Activated gamma-delta T cell treated with anti-CD3 and anti-CD28 coated beads, Interleukin-2, amount 50 U/mL, for 16 hours (primary cell): ENCODE measurements at places on chromosomes 7 and 10.

GRCh38 chr10:114541081-114541796, 116.8 kb downstream of the ABLIM1 start:
- DNase-seq, result peak; percentile 50

DNA sequence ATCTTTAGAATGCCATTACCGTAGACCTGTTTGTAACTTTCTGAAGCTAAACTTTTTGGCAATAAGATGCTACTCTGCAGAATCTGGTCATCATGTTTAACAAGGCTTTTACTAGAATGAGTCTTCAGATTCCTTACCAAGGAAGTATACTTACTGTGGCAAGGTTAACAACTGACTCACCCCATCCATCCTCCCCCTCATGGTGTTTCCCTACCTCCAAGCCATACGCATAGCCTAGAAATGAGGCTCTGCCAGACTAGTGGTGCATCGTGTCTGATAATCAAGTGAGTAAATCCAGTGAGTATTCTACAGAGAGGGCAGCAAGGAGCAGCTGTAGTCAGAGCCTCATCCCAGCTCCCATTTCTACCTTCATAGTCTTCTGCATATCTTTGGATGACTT, 223.6 kb downstream of the IPMK start:
- DNase-seq, result no peak

- no peak for DNase-seq
Measured at GRCh38 chr7:131769241-131769640, 212.8 kb upstream of the PODXL start.

GRCh38 chr10:35696392-35697287, 54.5 kb upstream of the FZD8 start:
- DNase-seq, result no peak

DNA sequence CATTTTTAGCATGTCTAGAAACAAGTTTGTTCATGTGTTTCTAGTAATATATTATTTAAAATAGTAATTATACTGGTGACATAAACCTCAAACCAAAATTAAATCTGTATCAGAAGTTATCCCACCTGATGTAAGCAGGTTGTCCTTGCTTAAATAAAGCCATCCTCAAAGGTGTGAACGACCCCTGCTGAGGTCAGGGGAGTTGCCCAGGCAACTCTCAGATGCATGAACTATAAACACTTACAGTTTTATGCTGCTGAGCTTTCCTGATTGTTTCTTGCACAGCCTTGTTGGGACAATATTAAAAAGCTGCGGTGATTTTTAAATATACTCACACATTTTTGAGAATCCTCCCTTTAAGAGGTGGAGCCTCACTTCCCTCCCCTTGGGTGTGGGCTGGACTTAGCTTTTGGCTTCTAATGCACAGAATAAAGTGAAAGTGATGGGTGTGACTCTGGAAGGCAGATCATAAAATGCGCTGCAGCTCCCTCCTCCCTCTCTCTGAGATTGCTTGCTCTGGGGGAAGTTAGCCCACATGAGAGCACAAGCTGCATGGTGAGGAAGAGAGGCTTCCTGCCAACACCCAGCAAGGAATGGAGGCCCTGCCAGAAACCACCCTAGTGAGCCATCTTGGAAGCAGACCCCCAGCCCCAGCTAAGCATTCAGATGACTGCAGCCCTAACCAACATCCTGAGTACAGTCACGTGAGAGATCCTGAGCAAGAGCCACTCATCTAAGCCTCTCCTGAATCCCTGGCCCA, 152.7 kb downstream of the SKIDA1 start:
- DNase-seq, result no peak

DNA sequence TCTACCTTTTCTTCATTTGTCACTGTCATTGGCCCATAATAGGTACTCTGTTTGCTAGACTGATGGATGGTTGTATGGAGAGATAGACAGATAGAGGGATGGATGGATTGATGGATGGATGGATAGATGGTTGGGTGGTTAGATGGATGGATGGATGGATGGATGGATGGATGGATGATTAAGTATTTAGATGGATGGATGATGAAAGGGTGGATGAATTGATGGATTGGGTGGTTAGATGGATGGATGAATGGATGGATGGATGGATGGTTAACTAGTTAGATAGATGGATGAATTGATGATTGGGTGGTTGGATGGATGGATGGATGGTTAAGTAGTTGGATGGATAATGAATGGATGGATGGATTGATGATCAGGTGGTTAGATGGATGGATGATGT, 334.7 kb upstream of the AUTS2 start:
- no peak for DNase-seq

- no peak for DNase-seq
Measured at GRCh38 chr7:24690251-24690650, 67.0 kb downstream of the GSDME start.

- DNase-seq, result no peak
Measured at GRCh38 chr7:134248196-134248595, 68.5 kb downstream of the SLC35B4 start.

DNA sequence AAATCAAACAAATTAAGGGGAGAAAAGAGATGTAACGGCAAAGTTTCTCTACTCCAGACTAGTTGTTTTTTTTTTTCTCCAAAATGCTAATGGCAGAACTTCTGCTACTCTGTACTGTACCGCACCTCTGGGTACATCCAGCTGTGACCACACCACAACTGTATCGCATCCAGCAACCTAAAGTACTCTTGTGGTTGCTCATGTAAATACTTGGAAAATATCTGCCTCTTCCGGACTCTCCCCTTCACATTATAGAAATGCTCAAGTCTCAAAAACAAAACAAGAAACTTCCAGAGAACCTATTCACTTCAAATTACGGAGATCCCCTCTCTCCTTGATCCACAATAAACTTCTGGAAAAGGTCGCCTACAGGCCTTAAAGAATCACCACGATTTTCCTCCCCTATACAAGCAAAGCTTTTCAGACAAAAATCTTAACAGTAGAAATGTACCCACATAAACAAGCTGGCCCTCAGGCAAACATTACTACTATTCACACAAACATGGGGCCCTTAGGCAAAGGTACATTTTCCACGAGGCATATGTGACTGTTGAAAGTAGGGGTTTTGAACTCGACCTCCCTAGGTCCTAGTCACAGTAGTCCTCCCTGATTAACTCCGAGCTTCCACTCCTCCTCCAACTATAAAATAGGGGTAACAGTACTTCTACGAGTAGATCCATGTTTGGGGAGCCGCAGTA, 222.9 kb upstream of the MKLN1 start:
- DNase-seq, result no peak

- DNase-seq, result no peak
Measured at GRCh38 chr10:133013463-133013862, 71.1 kb upstream of the CFAP46 start.

DNA sequence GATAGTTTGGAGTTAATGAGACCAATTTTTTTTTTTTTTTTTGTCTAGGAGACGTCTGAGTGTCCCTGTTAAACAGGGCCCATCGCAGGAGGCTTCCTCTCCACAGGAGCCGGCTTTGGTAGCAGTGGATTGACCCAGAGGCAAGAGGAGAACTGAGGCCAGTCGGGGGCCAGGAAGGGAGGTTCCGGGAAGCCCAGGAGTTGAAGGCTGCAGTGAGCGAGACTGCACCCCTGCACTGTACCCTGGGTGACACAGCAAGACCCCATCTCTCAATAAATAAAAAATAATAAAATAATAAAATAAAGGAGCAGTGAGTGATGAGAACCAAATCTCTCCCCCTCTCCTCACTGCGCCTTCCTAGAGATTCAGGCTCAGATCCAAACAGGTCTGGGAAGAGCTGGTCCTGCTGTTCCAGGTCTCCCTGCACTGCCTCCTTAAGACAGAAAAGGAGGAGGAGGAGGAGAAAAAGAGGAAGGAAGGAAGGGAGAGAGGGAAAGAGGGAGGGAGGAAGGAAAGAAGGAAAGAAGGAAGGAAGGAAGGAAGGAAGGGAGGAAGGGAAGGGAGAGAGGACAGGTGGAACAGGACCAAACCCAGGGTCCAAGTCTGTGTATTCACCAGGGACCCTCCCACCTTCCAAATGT, 3.5 kb downstream of the MNX1 start:
- DNase-seq, result no peak

DNA sequence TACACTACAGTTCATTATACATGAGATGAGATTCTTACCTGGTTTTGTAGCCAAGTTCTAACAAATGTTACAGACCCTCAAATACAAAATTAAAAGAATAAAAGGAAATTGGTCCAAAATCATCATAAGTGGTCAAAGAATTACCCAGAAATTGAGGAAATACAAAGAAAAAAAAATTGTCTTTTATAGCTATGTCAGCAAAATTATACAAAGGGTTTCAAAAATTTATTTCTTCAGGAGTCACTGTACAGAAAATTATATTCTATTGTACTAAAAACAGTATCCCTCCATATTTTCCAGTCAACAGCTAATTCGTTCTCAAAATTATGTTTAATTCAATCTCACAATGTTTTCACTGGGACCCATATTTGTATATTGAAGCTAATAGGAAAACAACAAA, 14.3 kb downstream of the PPP1R3A start:
- DNase-seq, result no peak

- no peak for DNase-seq
Measured at GRCh38 chr7:107718456-107719193, 25.3 kb upstream of the CBLL1 start.

- no peak for DNase-seq
Measured at GRCh38 chr7:47153058-47153457, 428.9 kb downstream of the TNS3 start.

DNA sequence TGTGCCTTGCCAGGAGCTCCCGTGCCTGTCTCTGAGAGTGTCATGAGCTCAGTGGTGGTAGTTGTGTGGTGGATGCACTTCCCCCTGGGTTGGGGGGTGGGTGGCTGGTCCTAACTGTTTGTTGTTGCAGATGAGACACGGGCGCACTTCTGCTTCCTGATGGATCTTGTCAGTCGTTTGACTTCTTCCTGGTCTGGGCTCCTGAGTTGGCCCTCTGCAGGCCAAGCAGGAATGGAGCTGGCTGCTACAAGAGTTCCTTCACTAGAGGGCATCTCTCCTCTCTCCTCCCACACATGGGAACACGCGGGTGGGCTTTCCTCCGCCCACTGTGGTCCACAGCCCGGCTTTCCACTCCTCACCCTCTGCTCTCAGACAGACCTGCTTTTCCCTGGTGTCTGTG, 82.0 kb downstream of the BMS1 start:
- DNase-seq, result no peak

- peak; percentile 66 for DNase-seq
Measured at GRCh38 chr10:132023092-132023811, 41.5 kb upstream of the BNIP3 start.

DNA sequence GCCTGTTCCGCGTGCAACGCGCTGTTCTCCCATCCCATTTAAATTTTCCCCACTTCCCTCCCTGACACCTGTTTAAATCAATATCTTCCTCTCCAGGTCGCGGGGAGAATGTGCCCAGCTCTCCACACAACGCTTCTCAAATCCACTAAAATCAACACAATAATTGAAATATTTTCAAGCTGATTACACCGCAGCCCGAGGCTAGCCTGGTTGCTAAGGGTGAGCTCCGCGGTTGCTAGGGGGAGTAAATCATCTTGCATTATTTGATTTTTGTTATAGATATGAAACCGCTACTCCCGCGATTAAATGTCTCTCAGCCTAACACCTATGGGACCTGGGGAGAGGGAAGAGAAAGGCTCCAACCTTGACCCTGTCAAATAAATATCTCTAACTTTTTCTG, 36.2 kb downstream of the UNCX start:
- DNase-seq, result no peak
